NCI-H1105 (cell line): ENCODE measurements at places on chromosomes 1 and 21.

GRCh38 chr1:203799157-203799556 lies 3.7 kb downstream of the ZBED6 start:
- no peak for DNase-seq

DNA sequence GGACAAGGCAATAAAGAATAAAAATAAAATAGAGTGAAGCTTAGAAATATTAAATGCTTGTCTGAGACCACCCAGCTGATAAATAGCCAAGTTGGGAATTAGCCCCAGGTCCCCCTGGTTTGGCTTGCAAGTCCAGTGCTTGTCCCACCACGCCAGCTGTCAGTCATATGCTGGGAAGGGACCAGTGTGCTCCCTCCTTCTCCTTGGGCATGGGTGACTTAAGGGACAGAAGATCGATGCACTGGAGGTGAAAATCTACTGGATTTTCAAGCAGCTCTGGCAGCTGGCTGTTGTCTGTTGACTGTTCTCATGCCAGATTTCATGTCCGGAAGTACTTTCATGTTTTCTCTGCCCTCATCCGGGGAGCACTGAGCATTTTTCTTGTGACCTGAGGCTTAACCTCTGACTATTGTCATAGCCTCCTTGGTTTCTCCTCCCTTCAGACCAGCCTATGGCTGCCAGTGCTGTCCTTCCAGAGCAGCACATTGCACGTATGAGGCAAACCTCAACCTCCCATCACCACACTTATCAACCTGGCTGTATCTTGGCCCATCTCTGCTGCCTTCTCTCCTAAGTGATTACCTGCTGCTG lies 12.4 kb downstream of the LMOD1 start:
- no peak for DNase-seq

GRCh38 chr1:66025188-66025587 lies 232.5 kb downstream of the PDE4B start:
- no peak for DNase-seq

GRCh38 chr21:41373253-41373652 lies 11.4 kb downstream of the MX2 start:
- DNase-seq, result no peak

- no peak for DNase-seq
Observed at GRCh38 chr1:190578017-190578416, 100.4 kb upstream of the BRINP3 start.

- DNase-seq, result no peak
Observed at GRCh38 chr1:112901387-112901786, 54.6 kb downstream of the SLC16A1 start.

GRCh38 chr1:11792106-11792505 lies 13.7 kb downstream of the MTHFR start:
- no peak for DNase-seq

DNA sequence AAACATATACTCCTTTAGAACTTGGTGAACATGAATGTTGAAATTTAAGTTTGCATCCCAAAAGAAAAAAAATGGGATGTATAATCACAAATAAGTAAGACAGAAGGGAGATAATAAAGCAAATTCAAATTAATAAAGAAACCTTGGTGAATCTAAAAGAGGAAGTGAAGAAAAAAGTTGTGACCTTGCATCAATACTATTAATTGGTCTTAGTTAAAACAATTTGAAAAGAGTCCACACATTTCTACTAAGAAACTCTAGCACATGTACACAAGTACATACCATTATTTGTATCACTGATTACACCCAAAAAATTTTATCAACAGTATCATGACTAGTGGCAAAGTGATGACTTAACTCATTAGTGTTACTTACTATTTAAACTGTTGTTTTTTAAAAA lies 80.4 kb upstream of the SCYL3 start:
- no peak for DNase-seq

- DNase-seq, result no peak
Observed at GRCh38 chr1:110601332-110601731, 4.8 kb downstream of the KCNA2 start.

GRCh38 chr1:26097696-26098095 lies 13.9 kb upstream of the PDIK1L start:
- DNase-seq, result no peak

DNA sequence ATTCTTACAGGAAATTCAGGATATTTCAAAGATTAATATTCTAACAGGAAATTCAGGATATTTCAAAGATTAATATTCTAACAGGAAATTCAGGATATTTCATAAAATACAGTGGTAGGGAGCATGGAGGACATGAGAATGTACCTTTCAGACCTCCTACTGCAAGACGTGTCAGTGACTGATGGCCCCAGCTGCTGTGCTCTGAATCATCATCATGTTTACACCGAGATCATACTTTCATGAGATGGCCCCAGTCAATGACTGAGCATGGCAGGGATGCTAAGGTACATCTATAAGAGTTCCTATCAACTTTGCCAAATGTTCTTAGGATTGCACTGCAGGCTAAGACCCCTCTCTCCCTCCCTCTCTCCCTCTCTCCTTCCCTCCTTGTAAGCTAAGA lies 69.0 kb downstream of the HFM1 start:
- DNase-seq, result no peak

- DNase-seq, result no peak
Observed at GRCh38 chr1:23037081-23037740, 17.9 kb downstream of the KDM1A start.

DNA sequence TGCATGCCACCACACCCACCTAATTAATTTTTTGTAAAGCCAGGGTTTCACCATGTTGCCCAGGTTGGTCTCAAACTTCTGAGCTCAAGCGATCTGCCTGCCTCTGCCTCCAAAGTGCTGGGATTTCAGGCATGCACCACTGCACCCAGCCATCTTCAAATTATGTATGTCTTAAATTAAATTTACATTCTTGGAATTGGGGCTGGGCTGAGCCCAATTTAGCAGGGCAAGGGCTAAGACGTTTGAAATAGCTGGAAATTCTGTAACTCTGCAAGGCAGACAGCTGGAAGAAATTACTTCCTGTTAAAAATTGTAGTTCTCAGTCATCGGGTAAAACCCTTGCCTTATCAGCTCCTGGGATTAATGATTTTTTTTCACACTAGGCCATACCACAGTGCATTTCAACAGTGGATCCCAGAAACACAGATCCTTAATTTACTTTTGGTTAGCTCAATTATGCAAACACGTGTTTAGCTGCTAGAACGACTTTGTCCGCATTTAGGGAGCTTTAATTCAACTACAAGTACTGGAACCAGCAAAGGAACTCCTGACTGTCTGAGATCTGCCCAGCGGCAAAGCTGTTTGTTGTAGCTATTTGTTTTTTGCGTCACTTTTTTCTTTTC lies 83.3 kb downstream of the OLFML3 start:
- DNase-seq, result no peak

GRCh38 chr1:46184920-46185658 lies 8.8 kb upstream of the P3R3URF start:
- DNase-seq, result no peak

GRCh38 chr1:212077028-212077427 lies 41.5 kb downstream of the DTL start:
- no peak for DNase-seq

DNA sequence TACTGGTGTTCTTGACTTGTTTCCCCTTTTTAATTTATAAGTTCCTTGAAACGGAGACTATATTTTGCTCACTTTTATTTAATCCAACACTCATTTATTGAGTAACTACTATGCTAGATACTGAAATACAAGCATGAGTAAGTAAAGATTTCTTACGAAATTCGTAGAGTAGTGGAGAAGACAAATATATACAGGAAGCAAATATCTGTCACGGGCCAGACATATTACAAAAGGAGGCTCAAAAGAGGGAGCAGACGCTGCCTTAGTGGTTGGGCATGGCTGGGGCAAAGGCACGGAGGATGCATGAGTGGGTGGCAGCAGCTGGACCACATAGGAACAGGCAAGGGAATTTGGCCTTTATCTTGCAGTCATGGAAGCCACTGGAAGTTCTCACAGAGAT lies 6.8 kb downstream of the NCF2 start:
- DNase-seq, result no peak

GRCh38 chr1:242006976-242007375 lies 8.1 kb upstream of the MAP1LC3C start:
- no peak for DNase-seq

- no peak for DNase-seq
Observed at GRCh38 chr1:183885142-183885735, 80.3 kb downstream of the RGL1 start.

DNA sequence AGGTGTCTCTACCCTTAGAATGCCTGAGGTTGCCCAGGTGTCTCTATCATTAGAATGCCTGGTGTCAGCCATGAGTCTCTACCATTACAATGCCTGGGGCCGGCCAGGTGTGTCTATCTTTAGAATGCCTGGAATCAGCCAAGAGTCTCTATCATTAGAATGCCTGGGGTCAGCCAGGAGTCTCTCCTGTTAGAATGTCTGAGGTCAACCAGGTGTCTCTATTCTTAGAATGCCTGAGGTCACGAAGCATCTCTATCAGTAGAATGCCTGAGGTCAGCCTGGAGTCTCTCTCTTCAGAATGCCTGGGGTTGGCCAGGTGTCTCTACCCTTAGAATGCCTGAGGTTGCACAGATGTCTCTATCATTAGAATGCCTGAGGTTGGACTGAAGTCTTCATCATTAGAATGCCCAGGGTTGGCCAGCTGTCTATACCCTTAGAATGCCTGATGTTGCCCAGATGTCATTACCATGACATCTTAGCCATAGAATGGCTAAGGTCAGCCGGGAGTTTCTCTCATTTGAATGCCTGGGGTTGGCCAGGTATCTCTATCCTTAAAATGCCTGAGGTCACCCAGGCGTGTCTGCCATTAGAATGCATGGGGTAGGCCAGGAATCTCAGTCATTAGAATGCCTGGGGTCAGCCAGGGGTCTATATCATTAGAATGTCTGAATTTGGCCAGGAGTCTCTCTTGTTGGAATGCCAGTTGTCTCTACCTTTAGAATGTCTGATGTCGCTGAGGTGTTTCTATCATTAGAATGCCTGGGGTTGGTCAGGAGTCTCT lies 44.0 kb downstream of the RNF187 start:
- no peak for DNase-seq

- no peak for DNase-seq
Observed at GRCh38 chr1:23720256-23720995, 22.8 kb upstream of the ELOA start.

DNA sequence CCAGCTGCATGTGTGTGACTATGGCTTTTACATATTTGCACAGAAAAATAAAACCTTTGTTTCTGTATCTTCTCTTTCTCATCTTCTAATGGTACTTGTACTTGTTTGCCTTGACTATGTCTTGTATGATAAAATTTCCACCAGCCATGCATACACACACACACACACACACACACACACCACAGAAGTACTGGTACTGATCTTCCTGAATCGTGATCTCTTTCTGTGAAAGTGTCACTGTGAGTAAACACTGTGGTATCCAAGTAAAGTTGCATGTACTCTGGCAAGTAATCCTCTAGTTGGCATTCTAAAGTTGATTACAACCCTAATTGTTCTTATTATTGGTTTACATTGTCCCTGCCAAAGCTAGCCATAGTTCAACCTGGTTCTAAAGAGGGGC lies 176.7 kb downstream of the CRB1 start:
- DNase-seq, result no peak

GRCh38 chr21:15809065-15809464 lies 79.3 kb downstream of the USP25 start:
- no peak for DNase-seq

GRCh38 chr21:26781331-26781730 lies 63.9 kb downstream of the ADAMTS1 start:
- no peak for DNase-seq
